ENCODE measurements at places on chromosomes 13 and 19.

DNA sequence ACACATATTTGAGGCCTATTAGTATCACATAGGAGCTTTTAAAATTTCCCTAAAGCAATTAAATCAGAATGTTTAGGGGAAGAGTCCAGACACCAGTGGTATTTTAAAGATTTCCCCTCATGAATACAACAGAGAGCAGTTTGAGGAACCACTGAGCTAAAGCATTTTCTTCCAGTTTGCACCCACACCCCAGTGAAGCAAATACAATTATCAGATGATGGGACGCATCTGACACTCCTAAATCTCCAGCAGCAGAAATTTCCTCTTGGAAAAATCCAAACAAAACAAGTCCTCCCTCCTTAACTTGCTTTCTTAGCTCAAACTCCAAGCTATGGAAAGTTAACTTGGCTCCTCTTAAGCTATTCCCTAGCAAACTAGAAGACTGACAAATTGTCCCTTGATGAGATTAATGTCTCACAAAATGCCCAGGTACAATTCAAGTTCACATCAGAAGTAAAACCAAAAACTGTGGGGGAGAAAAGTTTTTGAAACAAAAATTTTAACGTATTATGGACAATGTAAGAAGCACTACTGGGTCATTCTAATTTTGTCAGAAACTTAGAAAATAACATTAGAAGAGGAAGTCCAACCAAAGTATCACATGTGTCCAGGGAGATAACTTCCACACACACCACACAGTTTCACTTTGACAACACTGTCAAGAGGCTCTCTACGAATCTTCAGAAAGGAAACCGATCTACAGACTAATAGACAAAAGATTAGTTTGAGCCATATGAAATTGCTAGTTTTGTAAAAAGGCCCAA is 74.1 kb downstream of the ABCC4 start:
- H3K27me3 ChIP-seq = no peaks in the 10 kb centered on the region
- no peaks in the 10 kb centered on the region for H3K36me3 ChIP-seq
- H3K4me3 ChIP-seq = no peak overlapping the region
- no peak overlapping the region for H3K27ac ChIP-seq

DNA sequence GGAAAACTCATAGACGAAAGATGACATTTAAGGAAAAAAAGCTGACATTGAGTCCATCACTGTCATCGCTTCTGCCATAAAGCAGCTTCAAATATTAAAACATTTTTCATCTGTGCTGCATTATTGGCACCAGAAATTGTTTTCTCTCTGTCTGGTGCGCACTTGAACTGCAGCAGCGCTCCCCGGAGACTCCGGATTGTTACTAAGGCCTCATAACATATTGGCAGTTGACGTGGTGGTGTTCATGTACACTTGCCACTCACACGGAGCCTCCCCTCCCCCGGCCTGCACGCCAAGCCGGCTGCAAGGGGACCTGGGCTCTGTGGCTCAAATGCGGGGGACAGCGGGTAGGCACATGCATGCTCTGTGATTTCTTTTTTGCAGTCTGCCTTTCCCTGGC is 203.2 kb downstream of the TSHZ3 start:
- H3K36me3 ChIP-seq = no peaks in the 10 kb centered on the region
- peaks cover 43% of the 10 kb centered on the region for H3K4me1 ChIP-seq
- no peak for DNase-seq
- no peak overlapping the region for H3K27ac ChIP-seq
- no peaks in the 10 kb centered on the region for H3K27me3 ChIP-seq

- H3K27ac ChIP-seq = no peak overlapping the region
- no peaks in the 10 kb centered on the region for H3K27me3 ChIP-seq
- no peak overlapping the region for H3K4me3 ChIP-seq
- no peak for DNase-seq
- peaks cover 7% of the 10 kb centered on the region for H3K4me1 ChIP-seq
These were observed 240.9 kb upstream of the RFC3 start for GRCh38 chr13:33577007-33577406.

- peaks cover 2% of the 10 kb centered on the region for H3K4me1 ChIP-seq
- no peak overlapping the region for H3K4me3 ChIP-seq
- DNase-seq = no peak
- no peak overlapping the region for H3K27ac ChIP-seq
- no peaks in the 10 kb centered on the region for H3K27me3 ChIP-seq
These were observed 134.5 kb downstream of the PCDH9 start for GRCh38 chr13:67095621-67096020.

DNA sequence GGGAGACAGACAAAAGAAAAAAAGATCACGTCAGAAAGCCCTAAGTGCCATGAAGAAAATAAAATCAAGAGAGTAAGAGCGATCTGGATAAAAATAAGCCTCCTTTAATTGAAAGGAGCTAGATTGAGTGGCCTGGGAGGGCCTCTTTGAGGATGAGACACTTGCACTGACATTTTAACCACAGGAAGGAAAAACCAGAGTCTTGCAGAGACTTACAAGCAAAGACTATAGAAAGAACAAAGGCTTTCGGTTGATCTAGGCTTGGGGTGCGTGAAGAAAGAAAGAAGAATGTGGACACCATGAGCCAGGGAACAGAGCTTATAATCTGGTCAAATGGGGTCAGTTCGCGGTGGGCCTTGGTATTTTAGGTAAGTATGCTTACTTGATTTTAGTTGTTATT is 342.7 kb downstream of the COG6 start:
- no peak overlapping the region for H3K4me3 ChIP-seq
- no peaks in the 10 kb centered on the region for H3K27me3 ChIP-seq
- H3K4me1 ChIP-seq = no peaks in the 10 kb centered on the region
- H3K36me3 ChIP-seq = no peaks in the 10 kb centered on the region
- no peak overlapping the region for H3K27ac ChIP-seq

All from SJSA1 (cell line).